ENCODE measurements at places on chromosomes 12 and 14.

GRCh38 chr14:63180011-63180410, 24.2 kb upstream of the RHOJ start:
- no peak for DNase-seq

DNA sequence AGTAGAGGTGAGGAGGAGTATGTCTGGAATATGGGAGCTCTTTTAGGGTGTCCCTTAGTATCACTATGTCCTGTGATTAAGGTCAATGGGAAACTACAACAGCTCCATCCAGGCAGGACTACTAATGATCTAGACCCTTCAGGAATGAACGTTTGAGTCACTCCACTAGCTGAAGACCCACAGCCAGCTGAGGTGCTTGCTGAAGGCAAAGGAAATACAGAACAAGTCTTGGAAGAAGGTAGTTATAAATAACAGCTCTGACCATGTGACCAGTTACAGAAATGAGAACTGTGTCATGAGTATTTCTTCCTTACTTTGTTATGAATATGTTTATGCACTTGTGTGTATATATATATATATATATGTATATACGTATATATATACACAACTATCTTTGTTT, 40.5 kb upstream of the USP44 start:
- DNase-seq, result no peak

DNA sequence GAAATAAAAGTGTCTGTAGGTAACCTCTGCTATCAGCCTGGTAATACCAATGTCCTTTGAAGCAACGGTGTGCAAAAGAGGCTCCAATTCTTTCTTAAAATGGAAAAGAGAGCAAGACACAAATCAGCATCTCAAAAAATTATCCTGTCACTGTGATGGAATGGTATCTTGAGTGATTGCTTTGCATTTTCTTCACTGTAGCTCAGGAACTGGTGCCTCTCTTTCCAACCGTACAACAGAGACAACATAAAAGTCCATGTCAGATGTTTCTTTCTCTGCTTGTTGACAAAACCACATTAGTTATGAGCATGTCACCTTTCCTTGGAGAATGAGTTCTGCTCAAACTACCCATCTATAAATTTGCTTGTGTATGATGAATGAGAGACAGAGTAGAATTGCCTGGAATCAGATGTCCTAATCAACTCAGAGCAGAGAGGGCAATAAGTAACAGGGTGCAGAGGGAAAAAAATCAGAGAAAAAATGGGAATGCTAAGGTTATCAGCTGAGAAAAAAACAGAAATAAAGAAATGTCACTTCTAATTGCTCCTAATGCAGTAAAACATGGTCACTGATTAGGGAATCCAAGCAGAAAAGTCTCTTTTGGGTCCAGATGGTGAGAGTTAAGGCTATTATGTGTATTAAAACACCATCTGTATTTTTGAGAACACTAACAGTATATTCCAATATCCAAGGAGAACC, 465.0 kb upstream of the ATP2B1 start:
- DNase-seq, result no peak

- DNase-seq, result no peak
Observed at GRCh38 chr12:92717202-92717601, 14.4 kb downstream of the PLEKHG7 start.

DNA sequence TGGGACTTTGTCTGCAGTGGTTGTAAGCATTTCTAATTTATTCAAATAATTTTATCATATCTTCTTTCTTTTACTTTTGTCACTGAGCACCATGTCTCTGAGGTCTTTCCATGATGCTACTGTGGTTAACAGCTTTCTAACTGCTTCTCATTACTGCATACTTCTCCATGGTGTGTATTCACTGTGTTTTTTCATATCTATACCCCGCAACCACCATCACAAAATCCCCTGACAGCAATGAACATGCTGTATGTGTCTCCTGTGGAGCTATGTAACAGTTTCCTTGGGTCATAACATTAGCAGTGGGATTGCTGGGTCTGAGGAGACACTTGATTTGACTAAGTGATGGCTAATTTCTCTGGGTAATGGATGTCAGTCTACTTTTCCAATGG, 29.2 kb upstream of the CHST11 start:
- DNase-seq, result no peak

DNA sequence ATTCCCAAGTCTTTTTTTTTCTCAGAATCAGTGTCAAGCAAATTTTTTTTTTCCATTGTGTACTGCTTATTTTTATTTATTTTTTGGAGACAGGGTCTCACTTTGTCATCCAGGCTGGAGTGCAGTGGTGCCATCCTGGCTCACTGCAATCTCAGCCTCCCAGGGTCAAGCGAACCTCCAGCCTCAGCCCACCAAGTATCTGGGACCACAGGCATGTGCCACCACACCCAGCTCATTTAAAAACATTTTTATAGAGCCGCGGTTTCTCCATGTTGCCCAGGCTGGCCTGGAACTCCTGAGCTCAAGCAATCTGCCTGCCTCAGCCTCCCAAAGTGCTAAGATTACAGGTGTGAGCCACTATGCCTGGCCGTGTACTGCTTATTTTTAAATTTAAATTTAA, 68.1 kb downstream of the TBC1D30 start:
- no peak for DNase-seq

DNA sequence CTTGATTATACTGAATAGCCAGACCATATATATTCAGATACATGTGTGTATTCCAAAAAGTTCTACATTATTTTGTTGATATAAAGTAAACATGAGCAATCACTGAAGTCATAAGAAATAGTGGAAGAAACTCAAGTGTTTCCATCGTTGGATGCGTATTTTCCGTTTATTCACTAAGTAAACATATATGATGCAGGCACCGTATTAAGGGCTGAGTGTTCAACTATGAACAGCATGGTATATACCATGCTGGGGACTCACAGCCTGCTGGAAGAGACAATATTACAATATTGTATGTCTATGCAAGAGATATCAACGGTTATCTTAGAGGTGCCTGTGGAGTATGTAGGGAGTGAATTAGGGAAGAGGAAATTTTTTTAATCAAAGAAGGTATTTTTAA, 1.2 kb downstream of the PYROXD1 start:
- DNase-seq, result no peak

- no peak for DNase-seq
Observed at GRCh38 chr14:102945346-102946130, 23.1 kb downstream of the AMN start.

GRCh38 chr14:29684926-29685325, 242.7 kb downstream of the PRKD1 start:
- DNase-seq, result no peak

DNA sequence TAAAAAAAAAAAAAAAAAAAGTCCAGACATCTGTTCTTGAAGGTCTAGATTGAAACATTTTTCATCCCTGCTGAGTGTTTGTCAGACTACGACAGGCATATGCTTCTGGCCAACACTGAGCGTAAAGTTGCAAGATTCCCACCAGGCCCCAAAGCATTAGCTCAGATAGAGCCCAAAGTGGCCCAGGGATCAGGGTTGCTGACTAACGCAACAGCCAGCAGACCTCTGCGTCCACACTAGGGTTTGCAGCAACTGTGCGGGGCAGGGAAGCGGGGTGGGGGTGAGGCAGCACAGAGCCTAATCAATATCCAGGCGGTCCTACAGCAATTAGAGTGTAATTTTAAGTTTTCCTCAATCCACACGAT, 55.7 kb downstream of the SSH1 start:
- no peak for DNase-seq

GRCh38 chr12:57213763-57214397, 2.7 kb upstream of the NXPH4 start:
- no peak for DNase-seq

DNA sequence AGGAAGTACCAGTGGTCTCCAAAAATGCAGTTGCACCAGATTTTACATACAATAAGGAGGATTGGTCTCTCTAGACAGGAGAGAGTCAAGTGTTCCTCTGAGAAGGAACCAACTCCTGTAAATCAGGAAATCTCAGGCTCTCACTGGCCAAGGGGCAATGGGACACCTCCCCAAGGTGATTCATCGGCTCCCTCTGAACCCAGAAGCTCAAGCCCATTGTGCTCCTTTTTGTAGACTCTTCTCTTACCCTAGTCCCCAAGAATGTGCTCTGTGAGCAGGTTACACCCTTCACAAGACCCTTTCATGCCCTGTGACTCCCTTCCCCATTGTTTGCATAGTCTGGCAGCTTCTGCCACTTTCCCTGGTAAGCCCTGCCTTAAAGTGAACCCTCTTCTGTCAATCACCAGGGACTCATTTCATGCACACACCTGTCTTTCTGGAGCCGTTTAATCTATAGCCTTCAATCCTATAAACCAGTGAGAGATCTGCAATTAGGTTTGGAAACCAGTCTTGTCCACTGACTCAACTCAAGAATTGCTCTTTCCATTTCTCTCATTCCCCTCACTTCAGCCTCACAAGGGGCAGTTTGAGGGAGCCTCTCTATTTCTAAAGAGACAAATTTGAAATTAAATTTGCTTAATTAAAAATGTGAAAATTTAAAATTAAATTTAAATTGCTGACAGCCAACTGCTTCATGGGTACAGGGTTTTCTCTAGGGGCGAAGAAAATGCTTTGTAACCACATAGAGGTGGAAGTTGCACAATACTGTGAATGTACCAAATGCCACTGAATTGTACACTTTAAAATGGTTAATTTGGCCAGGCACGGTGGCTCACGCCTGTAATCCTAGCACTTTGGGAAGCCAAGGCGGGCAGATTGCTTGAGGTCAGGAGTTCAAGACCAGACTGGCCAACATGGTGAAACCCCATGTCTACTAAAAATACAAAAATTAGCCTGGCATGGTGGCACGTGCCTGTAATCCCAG, 38.3 kb upstream of the LTA4H start:
- no peak for DNase-seq

GRCh38 chr14:39426605-39427004, 5.6 kb downstream of the FBXO33 start:
- no peak for DNase-seq

DNA sequence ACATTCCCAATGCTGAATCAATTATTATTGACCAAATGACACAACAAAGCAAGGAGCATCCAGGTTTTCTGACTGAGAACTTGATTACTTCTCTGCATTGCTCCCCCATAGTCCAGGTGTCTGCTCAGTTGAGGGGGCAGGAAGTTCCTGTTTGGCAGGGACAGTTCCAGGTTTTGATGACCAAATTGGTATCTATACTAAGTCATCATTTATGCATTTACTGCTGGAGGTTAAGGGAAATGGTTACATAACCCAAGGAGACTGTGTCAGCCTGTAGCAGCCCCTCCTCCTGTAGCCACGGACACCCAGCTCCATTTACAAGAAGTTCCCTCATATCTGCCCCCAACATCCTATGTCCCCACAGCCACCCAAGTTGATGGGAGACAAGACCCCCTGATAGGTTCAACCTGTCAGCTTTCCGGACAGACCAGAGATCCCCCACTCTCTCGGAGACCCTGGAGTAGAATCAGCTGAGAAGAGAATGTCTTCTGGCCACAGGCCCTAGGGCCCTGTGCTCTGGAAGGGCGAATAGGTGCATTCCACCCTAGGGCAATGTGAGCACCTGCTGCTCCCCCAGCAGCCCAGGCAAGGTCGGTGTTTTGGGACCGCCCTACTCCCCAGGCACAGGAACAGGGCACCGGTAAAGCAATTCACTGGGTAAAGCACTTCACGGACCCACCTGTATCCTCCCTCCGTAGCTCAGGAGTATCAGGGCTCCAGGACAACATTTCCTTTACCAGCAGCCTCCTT, 23.6 kb downstream of the IRF2BPL start:
- DNase-seq, result no peak

GRCh38 chr12:570921-571794, 92.1 kb downstream of the NINJ2 start:
- no peak for DNase-seq

- DNase-seq, result no peak
Observed at GRCh38 chr12:32600681-32601080, 78.4 kb upstream of the DNM1L start.

- DNase-seq, result no peak
Observed at GRCh38 chr12:105386431-105386830, 55.9 kb downstream of the C12orf75 start.

GRCh38 chr14:89215531-89215930, 201.5 kb downstream of the FOXN3 start:
- DNase-seq, result no peak

DNA sequence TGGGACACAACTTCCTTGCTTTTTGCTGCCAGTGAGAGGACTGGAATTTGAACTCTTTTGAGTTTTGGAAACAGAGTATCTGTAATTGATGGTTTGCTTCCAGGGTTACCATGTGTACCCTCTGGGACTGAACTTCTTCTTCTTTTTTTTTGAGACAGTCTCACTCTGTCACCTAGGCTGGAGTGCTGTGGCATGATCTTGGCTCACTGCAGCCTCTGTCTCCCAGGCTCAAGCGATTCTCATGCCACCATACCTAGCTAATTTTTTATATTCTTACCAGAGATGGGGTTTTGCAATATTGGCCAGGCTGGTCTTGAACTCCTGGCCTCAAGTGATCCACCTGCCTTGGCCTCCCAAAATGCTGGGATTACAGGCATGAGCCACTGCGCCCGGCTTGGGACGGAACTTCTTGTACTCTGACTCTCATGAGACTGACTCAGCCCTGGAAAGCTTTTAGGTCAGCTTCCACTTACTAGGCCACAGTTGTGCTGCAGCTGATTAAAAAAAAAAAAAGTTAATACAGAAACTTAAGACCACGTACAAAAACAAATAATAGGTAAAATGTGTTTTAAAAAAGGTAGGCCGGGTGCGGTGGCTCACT, 15.8 kb downstream of the SEL1L start:
- no peak for DNase-seq

GRCh38 chr12:123900871-123901376, 71.7 kb downstream of the CCDC92 start:
- no peak for DNase-seq

DNA sequence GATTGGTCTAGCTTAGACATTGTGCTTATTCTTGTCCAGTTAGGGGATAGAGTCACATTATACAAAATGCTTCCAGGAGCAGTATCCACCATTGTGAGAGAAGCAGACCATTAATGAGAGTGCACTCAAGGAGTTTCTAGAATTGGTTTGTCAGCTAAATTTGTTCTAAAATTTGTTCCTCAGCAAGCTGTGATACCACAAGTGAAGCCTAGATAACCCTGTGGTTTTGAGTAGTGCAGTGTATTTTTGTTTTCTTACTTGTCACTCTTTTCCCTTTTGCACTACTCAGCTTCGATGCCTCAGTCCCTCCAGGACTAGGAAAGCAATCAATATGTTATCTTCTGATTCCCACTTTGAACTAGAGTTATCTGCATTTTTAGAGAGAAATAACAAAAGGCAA, 42.5 kb upstream of the AKAP6 start:
- DNase-seq, result no peak

- DNase-seq, result no peak
Observed at GRCh38 chr12:73308747-73309146, 1036.6 kb downstream of the TRHDE start.

DNA sequence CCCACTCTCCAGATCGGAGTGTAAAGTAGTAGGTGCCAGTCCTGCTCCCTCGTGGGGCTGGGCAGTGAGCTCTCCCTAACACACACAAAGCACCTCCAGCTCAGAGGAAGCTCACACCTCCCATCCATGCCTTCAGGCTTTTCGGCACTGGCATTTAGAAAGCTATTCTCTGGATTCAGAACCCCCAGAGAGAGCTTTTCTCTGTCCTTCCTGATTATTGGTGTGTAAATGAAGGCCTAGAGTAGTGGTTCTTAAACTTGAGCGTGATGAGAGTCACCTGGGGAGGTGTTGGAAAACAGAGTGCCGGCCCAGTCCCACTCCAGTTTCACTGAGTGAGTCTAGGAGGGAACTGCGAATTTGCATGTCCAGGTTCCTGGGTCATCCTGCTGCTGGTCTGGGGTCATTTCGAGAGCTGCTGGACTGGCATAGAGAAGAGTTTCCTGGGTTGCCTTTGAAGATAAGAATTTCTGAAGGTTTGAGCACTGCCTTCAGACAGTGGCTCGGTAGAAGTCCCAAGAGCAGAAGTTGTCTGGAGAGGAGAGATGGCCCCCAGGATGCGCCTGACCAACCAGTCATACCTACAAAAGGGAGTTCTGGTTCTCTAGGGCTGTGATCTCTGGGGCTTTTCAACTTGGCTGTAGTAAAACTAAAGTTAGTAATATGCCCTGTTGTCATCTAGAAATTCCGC, 15.1 kb downstream of the CD9 start:
- DNase-seq, result no peak
